Tibial artery (tissue), 4 donors: ENCODE measurements at places on chromosomes 5 and 9.

DNA sequence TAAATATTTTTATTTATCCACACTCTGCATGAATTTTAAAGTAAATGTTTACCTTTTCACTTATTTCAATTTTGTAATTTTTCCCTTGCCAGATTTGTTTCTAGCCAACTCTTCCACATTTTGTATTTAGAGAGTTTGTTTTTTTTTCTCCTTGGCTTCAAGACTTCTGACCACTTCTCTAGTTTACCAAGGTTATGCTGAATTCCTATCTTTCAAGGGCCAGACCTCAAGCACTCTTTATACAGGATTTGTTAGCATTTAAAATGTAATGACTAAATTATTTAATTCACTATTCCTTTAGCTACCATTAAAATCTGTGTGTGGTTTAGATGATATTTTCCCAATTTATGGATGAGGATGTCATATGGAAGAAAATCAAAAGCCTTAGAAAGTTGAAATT is 42.5 kb downstream of the MEF2C start:
- no peak for DNase-seq

- DNase-seq = peak; percentile 64
Observed at GRCh38 chr9:19456996-19457692, 48.3 kb downstream of the ACER2 start.

GRCh38 chr5:32099486-32100035 is 74.6 kb downstream of the GOLPH3 start:
- DNase-seq = no peak

DNA sequence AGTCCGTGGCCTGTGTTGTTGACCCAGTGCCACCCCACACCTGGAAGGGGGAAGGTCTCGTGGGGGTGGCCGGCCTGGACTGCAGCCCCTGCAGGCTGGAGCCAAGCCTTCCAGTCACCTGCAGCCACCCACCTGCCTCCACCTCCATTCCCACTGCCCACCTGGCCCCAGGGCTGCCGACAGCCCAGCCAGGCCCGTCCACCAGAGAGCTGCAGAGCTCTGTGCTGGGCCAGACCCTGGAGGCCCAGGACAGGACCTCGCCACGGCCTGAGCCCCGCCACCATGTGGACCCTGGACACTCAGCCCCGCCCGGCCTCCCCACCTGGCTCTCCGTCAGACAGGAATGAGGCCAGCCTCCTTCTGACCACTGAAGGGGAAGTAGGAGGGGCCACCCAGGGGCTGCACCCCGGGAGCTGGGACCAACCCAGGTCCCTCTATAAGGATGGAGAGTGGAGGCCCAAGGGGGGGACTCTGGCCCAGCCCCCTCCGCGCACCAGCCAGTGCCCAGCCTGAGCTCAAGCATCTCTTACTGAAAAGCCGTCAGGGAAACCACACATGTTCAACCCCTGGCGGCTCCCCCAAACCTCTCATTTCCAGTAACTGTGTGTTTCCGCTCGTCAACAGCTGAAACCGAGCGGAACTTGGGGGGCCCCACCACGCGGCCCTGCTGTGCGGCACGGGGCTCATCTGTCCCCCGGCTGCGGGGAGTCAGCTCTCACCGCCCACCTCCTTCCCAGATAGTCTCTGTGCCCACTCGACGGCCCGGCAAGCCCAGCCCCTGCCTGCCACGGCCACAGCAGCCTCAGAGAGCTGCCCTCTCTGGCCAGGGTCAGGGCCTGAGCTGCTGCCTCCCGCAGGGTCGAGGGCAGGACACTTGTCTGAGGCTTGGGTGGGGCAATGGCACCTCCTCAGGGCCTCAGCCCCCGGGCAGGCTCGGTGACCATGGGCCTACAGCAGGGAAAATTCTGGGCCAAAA is 12.8 kb downstream of the NOTCH1 start:
- no peak for DNase-seq

DNA sequence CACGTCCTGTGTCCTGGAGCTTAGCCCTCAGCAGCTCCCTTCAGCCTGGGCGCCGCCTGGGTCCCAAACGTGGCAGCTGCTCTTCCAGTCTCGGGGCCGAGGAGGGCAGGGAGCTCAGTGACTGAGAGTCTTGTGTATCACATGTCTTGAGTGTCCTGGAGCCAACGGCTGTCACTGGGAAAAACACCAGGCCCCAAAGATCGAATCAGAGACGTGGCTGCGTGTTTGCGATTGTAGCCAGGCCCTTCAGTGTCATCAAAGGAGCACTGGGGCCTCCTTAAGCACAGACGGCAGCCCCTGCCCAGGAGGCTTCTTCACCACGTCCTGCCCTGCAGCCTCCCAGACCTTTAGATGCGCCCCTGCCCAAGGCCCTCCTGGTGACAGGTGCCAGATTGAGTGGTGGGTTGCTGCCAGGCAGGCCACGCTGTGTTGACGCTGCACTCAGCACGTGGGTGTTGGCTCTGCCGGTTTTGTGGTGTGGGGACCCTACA is 5.7 kb upstream of the EXOC3 start:
- DNase-seq = peak; percentile 43

DNA sequence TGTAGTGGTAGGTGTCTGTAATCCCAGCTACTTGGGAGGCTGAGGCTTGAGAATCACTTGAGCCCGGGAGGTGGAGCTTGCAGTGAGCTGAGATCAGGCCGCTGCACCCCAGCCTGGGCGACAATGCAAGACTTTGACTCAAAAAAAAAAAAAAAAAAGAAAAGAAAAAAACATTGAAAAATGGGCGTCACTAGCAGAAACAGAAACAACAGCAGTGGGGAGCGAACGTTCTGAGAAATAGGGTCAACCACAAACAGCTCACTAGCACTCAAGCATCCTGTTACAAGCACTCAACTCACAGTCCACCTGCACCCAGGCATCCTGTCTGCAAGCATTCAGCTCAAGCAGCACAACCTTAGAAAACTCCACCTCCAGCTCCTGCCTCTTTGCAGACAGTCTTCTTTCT is 17.2 kb downstream of the TRIM14 start:
- no peak for DNase-seq

- no peak for DNase-seq
Observed at GRCh38 chr9:124426361-124426760, 11.1 kb upstream of the PSMB7 start.

DNA sequence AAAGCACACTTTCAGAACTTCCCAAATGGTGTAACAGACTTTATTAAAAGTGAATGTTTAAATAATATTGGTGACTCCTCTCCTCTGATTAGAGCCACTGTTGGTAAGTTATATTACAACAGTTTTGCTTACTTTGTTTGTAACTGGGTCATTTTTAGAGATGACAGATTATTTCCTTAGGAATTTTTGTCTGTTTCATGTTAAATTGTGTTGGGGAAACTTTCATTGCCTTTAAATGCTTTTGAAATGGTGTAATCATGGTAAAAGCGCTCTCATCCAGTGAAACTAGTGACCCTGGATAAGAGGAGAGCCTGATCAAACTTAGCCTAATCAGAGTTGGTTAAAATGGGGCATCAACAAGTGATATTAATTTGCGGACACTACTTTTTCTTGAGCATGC is 39.4 kb downstream of the TNPO1 start:
- DNase-seq = no peak

DNA sequence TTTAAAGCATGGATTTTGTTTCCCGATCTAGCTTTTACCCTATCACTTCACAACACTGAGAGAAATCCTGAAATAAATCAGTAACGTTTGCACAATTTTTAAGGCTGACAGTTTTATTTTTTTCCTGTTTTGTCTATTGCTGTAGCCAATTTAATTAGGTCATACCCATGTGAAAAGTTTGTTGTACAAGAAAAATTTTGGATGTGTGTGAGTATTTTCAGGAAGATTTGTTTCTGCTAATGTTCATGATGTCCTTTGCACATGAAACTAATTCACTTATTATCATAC is 237.8 kb downstream of the ARRDC3 start:
- DNase-seq = no peak

DNA sequence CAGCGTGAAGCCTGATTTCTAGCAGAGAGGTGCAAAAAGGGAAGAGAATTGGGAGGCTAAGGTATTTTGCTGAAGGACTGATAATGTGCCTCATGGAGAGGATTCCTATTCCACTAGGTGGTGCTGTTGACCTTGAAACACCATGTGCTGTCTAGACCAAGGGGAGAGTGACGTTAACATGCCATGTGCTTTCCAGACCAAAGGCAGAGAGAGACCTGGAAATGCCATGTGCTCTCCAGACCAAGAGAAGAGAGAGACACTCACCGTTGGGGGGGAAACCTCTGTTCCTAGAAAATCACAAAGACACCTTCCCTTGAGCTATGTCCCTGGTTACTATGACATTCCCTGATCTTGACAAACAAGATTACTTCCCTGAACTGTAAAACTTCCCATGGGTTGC is 286.0 kb upstream of the TUSC1 start:
- no peak for DNase-seq

GRCh38 chr5:39074017-39074814 is at the start of gene RICTOR:
TSS of gene RICTOR (minus strand) at chr5:39074399. CDS start at chr5:39074377, 22 bp downstream.
- DNase-seq = peak; percentile 88

- DNase-seq = no peak
Observed at GRCh38 chr9:124621371-124622328, 114.5 kb upstream of the NR5A1 start.

DNA sequence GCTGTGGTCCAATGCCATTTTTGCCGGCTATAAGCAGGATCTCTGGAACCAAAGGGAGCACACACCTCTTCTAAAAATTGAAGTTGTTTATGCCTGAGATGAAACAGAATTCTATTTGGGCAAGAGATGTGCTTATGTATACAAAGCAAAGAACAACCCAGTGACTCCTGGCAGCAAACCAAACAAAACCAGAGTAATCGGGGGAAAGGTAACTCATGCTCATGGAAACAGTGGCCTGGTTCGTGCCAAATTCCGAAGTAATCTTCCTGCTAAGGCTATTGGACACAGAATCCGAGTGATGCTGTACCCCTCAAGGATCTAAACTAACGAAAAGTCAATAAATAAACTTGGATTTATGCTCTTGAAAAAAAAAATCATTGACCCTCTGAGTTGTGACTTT is 178.7 kb downstream of the CEMIP2 start:
- DNase-seq = no peak

DNA sequence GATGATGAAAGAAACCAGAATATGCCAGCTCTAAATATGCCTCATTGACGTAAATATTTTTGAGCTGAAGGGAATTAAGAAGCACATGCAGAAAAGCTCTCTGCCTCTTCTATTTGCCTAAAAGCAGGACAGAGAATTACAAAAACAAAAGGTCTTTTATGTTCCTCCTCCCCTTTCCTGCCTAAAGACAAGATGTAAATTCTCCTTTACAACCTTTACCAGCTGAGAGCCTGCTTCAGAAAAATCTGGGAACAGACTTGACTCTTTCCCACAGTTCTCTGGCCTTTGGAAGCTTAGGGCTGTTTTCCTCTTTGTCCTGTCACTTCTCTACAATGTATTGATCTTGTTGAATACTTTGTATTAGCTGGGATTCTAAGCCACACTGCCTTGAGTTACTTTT is 199.7 kb downstream of the TMC1 start:
- DNase-seq = no peak

DNA sequence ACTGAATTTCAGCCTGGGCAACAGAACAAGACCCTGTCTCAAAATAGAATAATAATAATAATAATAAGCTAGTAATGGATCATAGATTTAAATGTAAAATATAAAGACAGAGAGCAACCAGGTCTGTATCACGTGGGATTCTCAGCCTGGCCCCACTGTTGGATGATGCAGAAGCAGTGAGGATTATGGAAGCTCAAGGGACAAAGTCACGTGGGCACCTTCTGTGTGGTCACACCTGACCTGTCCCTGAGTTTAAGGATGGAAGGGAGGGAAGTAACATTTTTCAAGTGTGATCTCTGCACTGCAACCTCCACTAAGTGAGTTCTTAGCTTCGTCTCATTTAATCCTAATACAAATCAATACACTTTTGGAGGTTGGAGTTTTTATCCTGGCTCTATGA is 212.5 kb upstream of the IER5L start:
- peak; percentile 2 for DNase-seq

DNA sequence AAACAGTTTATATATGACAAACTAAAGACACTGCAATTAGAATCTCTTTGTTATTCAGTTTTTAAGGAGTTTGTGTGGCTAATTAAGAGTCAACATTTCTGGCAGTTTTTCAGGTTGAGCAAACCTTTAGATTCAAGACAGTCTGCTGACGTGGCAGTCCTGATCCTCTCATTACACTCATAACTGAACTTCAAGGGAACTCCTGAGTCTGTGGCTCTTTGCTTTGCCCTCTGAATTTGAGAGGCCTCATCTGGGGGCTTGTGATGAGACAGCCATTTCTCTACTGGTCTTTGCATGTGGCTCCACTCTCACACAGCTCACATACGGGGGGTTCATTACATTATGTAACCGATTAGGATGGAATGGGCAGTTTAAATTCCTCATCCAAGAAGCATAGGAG is 182.9 kb upstream of the MEF2C start:
- no peak for DNase-seq

GRCh38 chr5:61659221-61659696 is 327.2 kb downstream of the ZSWIM6 start:
- DNase-seq = no peak

- DNase-seq = no peak
Observed at GRCh38 chr9:98326459-98327248, 71.2 kb upstream of the TBC1D2 start.

- peak; percentile 66 for DNase-seq
Observed at GRCh38 chr5:136032564-136032963, 3.8 kb downstream of the TGFBI start.

DNA sequence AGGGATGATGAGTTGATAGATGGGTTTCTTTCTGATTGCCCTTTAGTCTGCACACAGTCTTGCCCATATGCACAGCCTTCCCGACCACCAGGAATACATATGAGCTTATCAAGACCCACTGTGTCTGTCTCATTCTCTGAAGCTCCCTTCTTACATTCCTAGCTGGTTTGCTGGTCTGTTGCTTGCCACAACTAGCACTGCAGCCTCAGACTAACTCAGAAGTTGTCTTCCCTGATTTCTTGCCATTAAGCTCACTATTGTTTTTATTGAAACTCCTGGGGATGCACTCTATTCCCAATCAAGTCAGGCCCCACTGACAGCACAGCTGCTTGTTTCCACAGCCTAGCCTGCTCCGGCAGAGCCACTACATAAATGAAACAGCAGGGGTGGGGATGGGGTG is 97.5 kb downstream of the SAXO1 start:
- DNase-seq = no peak
